Neural progenitor cell (in vitro differentiated cells): ENCODE measurements at places on chromosomes 4 and X.

DNA sequence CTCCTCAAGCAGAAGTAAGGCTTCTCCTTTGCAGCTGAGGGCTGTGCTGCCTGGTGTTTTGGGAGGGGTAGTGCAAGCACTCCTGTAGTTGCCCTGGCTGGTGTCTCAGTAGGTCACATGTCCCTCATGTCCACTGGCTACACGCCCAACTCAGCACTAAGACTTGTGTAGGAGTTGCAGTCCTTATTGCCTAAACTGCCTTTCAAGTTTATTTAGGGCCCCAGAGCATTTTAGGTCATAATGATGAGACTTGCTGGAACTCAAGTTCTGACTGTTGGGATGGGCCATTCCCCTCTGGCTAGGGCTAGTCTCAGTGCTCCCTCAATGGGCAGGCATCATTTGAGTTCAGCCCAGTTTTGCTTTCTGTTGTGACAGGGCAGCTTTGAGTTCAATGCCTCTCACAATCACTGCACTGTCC, 44.1 kb downstream of the PPM1K start:
- DNase-seq, result no peak

DNA sequence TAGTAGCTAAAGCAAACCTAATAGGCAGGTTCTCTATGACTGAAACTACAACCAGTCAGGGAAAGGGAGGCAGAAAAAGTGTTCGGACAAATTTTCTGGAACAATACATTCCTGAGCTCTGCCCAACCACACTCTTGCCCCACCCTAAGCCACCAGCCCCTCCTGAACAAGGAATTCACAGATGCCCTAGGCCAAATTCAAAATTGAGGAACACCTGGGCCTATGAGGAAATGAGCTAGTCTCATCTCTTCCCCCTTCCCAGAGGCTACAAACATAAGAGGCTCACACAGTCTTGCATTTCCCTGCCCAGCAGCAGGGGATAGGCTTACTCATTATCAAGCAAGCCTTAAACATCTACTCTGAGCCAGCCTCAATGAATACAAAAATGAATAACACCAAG, 284.7 kb downstream of the ZNF674 start:
- no peak for DNase-seq

DNA sequence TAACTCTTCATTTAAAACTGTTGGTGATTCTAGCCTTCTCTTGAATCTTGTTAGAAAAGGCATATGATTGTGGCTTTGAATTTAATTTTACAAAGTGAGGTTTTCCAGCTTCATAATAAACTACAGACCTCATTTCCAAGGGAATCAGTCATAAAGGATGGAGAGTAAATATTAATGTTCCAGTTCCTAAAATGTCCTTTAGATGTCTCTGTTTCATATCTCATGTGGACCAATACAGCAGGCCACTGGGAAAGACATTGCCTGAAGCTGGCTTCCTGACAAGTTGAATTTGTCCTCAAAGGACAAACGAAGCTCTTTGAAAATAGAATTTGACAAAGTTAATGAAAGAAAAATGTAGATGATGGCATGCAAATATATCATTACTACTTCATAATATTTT, 125.4 kb downstream of the ZNF330 start:
- DNase-seq, result peak; percentile 7

DNA sequence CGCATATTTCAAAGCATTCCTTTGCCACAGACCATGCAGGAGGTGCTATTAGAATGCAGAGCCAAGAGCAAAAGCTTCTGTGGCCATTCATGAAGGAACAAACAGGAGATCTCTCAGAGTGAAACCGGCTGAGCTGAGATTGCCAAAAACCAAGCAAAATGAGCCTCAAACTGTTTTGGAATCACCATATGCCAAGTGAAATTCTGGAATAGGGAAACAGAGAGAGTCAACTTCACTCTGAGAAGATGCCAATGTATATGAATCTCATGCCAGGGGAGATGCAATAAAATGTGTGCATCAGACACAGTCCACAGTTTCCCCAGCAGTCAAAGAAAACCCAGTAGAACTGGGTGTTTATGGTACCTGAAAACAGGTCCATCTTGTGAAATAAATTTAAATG, 42.3 kb downstream of the SRPX start:
- no peak for DNase-seq

GRCh38 chr4:16032396-16032770, 51.4 kb downstream of the PROM1 start:
- no peak for DNase-seq

GRCh38 chrX:103849558-103849957, 17.5 kb upstream of the RAB9B start:
- DNase-seq, result no peak

- DNase-seq, result no peak
Measured at GRCh38 chrX:68634649-68635227, 12.7 kb upstream of the STARD8 start.

GRCh38 chr4:177097291-177097690, 212.4 kb upstream of the NEIL3 start:
- DNase-seq, result no peak

DNA sequence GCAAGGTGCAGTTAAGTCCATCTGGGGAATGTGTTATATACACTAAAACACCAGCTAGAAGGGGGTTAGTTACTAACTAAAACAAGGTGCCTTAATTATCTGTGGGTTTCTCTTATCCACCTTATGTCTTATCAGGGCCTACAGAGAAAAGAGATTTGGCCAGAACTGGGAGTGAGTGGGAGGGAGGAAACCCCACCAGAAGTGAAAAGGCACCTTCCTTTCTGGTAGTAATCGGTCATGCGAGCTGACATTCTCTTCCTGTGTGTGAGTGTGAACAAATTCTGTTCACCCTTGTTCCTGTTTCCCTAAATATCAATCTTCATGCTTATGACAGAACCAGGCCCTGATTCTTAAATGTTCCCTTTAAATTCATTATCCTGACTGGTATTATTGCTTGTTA, 43.5 kb downstream of the SRPX2 start:
- DNase-seq, result no peak

DNA sequence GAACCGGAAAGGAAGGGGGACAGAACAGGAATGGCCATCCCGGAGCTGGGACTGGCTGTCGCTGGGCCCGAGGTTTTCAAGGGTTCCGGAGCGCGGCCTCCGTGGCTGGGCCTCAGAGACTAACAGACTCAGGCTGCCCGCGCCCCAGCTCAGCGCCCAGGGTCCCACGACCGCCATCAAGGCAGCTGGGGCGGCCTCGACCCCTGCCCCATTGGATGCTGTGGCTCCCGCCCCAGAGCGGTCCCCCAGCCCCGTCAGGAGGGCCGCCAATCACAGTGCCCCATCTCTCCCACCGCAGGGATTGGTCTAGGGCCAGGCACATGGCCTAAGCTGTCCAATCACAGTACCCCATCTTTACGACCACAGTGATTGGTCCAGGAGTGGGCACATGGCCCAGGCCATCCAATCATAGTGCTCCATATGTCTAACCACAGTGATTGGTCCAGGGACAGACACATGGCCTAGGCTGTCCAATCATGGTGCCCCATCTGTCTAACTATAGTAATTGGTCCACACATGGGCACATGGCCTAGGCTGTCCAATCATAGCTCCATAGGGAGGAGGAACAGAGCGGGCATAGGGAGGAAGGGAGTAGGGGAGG, 105.3 kb upstream of the NKX1-1 start:
- DNase-seq, result no peak

GRCh38 chr4:48110452-48110978, 23.5 kb downstream of the TXK start:
- DNase-seq, result no peak
